ENCODE measurements at places on chromosomes 4 and X.

GRCh38 chr4:76949276-76950051 is at the start of gene SEPTIN11:
Gene SEPTIN11, plus strand, starts transcription at chr4:76949752. Its CDS starts 152 bp downstream, at chr4:76949904.
- DNase-seq = peak; percentile 76

GRCh38 chr4:179831274-179831673 is 2389.0 kb upstream of the AGA start:
- DNase-seq = no peak

DNA sequence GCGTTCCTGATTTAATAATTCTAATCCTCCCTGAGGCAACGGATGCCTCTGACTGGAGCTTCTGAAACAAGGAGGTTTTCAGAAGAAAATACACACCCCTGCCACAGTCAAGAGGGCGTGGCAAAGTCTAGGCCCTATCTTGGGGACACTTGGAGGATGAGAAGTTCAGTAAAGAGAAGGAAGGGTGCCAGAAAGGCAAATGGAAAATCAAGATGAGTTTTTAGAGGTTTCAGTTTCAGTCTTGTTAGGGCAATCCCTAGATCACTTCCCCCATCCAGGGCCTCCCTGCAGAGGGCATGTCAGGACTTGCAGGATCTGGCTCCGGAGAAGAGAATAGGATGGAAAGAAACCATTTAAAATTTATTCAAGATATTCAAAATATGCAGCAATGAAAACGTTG is 28.5 kb upstream of the FGF2 start:
- DNase-seq = peak; percentile 93

GRCh38 chrX:87813566-87813965 is 296.0 kb downstream of the KLHL4 start:
- no peak for DNase-seq

- no peak for DNase-seq
Observed at GRCh38 chr4:141763374-141763773, 127.0 kb downstream of the IL15 start.

DNA sequence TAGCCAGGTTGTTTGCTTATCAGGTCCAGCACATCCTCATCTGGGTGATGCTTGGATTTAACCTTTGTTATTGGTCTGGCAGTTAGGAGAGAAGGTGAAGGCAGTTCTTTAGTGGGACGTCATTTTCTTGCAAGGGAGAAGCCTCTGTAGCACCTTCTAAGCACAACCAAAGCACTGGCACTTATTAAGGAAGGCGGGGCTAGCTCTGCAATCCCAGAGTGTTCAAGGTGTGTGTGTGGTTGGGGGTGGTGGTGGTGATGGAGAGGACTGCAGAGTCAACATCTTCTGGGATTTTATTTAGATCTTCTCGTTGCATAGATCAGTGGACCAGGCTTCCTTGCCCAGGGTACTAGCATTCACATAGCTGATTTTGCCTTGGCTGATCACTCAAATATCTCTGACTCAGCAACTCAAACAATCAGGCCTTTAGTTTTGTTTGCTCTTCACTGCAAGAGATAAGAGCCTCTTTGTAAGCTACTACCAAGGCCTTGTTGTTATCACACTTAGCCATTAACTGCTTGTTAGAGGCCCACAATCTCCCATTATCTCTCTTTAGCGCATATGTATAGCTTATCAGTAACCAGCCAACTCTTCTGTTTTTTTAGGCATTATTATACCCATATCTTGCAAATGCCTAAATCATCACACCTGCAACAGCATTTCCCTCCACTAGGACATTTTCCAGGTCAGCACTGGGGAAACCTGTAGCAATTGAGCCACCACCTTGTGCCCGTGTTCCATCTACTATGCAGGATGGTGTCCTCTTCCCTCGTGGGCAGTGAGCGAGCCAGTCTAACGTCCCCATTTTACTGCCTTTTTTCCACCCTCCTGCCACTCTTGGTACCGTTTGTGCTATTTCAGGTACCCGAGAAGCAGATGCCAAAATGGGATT is 36.5 kb upstream of the LINC00632 start:
- DNase-seq = no peak

- no peak for DNase-seq
Observed at GRCh38 chrX:126448681-126449080, 103.9 kb downstream of the DCAF12L1 start.

DNA sequence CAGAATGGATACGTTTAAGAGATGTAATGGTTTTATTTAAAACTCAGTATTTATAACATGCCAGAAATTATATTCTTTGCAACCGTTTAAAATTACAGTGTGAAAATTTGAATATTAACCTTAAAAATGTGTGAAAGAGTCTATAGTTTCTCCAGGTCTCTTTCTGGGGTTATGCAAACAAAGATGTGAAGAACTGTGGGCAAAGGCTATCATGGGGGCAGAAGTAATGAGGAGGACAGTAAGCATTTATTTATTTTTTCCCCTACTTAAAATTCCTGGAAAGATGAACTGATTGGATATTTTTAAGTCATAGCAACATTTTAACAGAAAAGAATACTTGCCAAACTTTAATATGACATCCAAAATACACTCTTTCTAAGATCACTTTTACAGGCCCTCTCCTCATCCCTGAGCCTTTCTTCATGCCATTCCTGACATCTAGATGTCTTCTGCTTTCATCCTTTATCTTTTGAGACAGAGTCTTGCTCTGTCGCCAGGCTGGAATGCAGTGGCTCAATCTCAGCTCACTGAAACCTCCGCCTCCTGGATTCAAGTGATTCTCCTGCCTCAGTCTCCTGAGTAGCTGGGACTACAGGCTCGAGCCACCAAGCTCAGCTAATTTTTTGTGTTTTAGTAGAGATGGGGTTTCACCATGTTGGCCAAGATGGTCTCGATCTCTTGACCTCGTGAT is 46.1 kb downstream of the TMEM131L start:
- DNase-seq = no peak

DNA sequence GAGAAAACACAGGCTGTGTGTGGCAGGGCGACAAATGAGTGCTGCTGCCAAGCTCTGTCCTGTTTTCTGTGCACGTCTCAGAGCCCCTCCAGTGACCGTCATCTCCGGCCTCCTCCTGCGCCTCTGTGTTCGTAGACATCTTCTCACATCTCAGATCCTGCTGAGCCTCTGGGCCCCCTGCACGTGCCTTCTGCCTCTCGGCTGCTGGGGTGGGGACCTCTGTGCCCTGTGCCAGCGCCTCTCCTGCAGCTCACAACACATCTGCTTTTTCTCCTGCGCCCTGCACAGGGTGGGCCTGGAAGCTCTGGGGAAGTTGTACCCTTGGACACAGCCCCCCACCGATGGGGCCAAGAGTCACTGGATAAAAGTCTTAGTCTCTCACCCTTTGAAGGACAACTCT is 2.4 kb upstream of the CTAG2 start:
- DNase-seq = no peak

DNA sequence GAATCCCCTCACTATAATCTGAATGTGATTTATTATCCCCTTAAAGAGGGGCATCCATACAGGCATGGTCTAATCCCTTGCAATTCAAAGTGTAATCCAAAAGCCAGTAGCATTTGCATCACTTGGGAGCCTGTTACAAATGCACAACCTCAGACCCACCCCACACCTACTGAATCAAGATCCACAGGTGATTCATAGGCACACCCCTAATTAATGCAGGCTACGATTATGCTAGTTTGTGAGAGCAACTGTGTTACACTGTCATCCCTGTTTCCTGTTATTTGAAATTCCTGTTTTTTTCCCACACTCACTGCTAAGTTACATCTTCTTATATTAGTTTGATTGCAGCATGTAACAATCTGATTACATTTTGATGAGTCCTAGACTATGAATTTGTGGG is 120.0 kb downstream of the RAB28 start:
- no peak for DNase-seq

- DNase-seq = no peak
Observed at GRCh38 chrX:93673869-93674271, at the start of gene FAM133A. Gene FAM133A, plus strand, starts transcription at chrX:93674206. Its CDS starts 35,214 bp downstream, at chrX:93709420.

DNA sequence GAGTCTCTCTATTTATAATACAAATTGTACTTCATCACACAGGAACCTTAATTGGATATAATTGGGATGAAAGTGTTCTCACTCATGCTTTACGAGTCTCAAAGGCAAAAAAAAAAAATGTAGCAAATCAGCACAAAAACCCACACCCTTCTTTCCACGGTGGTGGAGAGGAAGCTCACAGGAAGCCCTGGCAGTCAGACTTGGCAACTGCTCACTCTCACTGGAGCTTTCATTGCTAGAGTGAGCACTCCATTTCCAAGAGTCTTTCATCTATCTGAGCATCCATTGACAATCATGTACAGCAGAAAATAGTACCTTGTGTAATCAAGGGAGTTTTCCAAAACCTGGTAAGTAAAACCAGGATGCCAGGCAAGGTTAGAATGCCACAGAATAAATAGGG is 2159.4 kb upstream of the AGA start:
- no peak for DNase-seq

GRCh38 chr4:169311643-169312365 is 41.0 kb upstream of the SH3RF1 start:
- DNase-seq = peak; percentile 19

DNA sequence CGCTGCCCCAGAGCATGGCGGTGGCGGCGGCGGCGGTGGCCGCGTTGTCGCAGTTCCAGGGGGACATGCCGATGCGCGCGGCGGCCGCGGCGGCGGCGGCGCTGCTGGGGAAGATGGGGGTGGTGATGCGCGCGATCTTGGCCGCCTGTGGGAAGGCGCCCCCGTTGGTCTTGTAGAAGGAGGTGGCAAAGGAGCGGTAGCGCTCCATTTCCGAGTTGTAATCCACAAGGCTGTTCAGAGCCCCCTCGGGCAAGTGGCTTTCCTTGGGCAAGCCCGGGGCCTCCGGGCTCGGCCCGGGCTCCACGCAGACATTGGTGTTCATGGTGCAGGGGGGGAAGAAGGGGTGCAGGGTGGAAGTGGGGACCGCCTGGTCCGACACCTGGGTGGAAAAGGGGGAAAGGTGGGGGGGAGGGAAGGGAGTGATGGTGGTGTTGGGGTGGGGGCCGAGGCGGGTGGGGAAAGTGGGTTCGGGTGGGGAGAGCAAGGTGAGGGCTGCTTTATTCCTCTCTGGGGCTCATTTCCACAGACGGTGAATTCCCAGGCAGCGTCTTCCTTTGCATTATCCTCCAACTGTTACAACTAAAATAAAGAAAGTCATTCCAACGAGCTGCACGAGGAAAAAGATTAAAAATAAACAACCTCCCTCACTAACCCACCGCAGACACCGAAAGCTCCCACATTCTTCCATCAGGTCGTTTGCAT is 3.1 kb downstream of the CXXC4 start:
- no peak for DNase-seq

DNA sequence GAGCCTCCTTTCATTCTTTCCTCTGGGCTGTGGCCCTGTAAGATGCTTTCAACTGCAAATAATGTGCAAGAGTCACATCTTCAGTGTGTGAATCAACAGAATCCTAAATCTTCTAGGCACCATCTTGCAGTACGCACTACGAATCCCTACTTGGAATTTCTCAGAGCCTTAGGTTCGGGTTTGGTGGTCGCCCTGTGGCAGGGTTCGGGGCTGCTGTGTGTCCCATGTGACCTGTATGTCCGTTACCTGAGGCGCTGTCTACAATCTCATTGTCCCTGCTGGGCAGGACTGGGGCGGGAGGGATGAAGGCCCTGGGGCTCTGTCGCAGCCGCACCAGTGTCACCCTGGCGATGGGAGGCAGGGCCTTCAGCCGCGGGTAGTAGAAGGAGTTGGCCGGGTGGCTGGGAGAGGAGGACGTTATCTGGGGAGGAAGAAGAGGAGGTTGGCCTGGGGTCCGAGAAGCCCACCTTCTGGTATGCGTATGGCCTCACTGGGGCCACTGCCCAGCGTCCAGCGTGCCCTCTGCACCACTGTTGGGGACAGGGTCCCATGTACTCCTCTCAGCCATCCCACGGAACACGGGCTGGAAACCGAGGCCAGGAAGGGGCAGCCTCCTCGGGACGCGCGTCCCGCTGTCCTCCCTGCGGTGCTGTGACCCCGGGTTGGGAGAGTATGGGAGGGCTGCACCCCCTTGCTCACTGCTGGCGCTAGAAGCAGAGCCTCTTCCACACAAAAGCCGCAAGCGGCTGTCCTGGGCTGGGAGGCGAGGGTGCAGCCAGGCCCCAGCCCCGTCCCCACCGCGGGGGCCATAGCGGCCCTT is 2.0 kb downstream of the SPON2 start:
- DNase-seq = no peak

GRCh38 chrX:111008126-111008525 is 87.9 kb upstream of the PAK3 start:
- no peak for DNase-seq

DNA sequence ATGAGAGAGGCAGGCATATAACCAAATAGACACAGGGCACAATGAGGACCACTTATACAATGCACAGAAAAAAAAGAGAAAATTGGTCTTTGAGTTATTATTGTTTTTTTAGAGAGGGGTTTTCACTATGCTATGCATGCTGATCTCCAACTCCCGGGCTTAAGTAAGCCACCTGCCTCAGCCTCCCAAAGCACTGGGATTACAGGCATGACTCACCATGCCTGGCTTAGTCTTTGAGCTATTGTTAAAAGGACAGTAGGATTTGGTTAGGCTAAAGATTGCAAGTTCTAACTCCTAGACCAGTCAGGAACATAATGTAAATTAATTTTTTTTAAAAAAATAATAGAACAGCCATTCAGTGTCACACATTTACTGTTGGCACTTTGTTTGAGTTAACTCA is 340.1 kb downstream of the GPAT3 start:
- no peak for DNase-seq

DNA sequence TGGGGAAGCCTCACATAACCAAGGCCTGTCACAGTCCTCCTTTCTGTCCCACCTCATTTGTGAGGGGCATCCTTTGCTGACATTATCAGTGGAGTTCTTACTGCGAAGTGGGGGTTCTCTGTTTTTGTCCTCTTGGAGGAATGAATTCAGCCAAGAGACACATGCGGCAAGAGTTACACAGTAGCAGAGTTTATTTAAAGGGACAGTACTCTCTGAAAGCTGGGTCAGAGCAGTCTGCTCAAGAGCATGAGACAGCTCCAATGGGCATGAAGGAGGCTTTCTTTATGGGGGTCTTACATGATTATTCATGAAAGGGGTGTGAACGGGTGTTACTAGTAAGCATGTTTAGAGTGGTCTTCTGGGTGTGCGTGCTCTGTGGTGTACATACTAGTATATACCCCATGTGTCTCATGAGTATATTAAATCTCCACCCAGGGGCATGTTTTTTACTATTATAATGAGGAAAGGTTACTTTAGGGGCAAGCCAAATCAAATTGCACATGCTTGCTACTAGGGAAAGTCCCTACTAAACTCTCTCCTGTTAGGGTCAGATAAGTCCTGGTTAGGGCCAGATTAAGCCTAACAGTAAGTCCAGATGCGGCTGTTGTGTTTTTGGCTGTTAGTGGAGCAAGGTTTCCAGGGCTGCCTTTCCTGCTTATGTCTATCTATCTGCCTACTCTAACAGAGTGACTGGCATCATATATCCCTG is 19.8 kb upstream of the LGI2 start:
- DNase-seq = no peak

DNA sequence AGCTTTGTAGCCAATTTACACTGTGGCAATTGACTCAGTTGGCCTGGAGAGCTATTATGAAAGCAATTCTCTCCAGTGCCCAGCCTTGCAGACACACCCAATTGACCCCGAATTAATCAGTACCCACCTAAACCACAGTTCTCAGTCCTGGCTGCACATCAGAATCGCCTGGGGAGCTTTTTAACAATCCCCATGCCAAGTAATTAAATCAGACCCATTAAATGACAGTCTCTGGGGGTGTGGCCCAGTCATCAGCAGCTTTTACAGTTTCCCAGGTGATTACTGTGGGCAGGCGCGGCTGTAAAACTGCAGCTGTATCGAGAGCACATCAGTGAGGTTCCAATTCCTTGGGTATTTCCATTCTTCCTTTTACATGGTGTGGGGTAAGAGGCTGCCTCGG is 460.9 kb upstream of the FAT1 start:
- no peak for DNase-seq
